Renal pelvis (tissue), 12 donors: ENCODE measurements at places on chromosomes 7 and 10. TPM values are rescaled to one million over a fixed set of nuclear protein-coding genes. Genes with fewer than 3 reads are reported as not detected.
A peak's percentile ranks its signal among the peaks of the same experiment; 100 is the strongest.

DNA sequence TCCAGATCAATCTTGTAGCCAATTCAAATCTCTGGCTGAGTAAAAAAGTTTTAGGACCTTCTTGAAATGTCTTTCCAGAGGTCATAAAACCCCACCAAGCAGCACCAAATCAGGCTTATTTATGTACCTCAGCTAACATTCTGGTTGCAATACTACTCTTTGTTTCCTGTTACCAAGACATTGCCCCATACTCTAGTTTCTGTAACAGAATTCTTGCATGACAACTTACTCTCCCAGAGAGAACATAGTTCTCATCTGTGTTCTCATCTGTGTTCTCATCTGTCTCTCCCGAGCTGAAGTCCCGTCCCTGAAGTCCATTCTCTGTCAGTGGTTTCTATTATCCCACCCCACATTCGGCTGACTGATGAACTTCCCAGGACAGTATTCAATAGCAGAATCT is 1285.1 kb downstream of the XPNPEP1 start:
- DNase-seq, result peak; percentile 3

GRCh38 chr10:57657164-57657765 is 610.4 kb downstream of the IPMK start:
- DNase-seq, result peak; percentile 52

SLC26A5 gene
- 0.09 TPM for polyA plus RNA-seq

DNA sequence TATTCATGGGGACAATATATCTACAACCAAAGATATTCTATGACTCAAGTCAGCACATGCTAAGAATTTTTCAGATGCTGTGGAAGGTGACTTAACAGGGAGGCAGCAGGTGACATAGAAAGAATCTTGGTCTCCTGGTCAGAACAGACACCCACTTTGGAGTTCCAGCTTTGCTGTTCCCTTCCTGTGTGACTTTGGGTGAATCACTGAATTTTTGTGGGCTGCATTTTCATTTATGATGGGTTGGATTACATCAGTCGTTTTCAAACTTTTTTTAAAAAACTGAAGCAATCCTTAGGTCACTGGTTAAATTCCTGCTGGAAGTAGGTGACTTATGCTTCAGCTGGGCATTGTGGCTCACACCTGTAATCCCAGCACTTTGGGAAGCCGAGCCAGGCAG is 24.9 kb downstream of the RGR start:
- DNase-seq, result no peak

DNA sequence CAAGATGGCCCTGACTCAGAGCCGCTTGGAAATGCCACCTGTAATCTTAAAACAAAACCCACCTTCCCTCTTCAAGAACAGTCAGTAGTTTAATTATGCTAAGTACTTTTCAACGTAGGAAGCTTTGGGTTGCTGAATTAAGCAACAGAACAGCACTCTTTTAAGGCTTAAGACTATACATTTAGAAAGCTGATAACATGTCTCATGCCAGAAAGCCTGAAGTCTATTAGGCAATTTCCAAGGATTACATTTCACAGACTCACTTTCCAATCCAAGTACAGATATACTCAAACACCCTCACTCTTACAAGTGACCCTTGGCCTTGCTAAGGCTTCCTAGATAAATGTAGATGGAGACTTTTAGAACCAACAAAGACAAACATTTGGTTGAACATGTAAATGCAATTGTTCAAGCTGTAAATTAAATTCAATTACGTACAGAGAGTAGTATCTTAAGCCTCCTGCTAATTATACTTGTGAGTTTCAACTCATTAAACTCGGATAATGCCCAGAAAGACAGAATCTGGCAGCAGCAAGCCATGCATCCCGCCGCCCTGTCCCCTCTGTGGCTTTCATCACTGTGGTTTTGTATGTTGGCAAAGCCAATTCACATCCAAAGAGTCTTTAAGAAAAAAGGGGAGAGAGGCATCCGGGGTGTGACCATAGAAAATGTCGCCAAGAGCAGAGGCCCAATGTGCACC is 283.1 kb upstream of the NRP1 start:
- DNase-seq, result no peak

- DNase-seq, result no peak
Observed at GRCh38 chr7:108662783-108663362, 93.2 kb downstream of the DNAJB9 start.

WIPF3 gene
- polyA plus RNA-seq, result 5.8 TPM

DNA sequence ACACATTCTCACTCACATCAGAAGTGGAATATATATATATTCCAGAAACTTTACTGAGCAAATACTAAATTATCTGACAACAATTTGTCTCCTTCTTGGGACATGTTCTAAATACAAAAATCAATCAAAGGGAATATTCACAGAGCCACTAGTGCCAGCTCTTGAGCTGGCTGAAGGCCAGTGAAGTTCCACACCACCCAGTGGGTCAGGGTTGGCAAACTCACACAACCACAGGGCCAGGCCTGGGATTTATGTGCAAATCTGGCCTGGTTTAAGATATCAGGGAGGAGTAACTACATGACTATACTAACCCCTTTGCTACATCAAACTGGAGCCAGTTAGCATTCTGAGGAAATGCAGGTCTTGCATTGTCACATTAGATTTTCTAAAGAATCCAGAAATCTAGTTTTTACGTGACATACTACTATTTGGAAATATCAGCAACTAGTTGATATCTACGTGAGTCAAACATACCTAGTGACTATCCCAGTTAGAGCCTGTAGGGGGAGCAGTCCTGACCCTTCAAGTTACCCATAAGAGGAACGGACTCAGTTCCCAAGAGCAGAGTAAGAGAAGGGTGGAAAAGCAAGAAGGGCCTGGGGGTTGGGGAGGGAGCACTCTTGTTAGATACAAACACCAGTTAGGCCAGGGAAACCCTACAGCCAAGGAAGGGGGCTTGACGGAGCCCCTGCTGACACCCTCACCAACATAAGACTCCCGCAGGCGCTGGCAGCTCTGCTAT is 600.4 kb downstream of the KCNMA1 start:
- no peak for DNase-seq

DNA sequence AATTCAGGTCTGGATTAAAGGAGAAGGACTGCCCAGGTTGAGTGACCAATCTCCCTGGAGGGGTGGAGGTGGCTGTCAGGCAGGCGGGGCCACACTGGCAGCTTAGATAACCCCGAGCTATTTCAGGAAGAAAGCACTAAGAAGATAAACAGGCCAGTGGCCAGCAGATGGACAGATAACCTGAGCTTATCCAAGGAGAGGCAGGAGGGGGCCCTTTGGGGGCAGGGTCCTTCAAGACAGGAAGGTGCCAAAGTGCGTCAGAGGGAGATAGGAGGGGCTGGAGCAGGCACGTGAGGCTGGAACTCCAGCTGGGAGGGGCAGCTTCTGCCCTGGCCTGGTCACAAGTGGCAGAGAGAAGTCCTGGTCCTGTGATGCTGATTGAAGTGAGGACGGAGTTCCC is 29.8 kb upstream of the PODXL start:
- DNase-seq, result no peak

DNA sequence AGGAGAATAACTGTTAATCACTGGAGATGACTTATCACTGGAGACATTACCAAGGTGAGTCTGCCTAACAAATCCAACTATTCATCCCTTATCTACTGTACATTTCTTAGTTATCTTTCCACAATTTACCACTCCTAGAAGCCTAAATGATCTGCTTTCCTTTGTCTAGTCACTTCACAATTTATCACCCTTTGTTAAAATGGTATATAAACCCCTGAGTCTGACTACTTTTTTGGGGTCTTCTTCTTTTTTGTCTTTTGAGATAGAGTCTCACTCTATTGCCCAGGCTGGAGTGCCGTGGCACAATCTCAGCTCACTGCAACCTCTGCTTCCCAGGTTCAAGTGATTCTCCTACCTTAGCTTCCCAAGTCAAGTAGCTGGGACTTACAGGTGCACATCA is 66.0 kb upstream of the SEPHS1 start:
- DNase-seq, result no peak
